ENCODE measurements at places on chromosomes 2 and 18.

DNA sequence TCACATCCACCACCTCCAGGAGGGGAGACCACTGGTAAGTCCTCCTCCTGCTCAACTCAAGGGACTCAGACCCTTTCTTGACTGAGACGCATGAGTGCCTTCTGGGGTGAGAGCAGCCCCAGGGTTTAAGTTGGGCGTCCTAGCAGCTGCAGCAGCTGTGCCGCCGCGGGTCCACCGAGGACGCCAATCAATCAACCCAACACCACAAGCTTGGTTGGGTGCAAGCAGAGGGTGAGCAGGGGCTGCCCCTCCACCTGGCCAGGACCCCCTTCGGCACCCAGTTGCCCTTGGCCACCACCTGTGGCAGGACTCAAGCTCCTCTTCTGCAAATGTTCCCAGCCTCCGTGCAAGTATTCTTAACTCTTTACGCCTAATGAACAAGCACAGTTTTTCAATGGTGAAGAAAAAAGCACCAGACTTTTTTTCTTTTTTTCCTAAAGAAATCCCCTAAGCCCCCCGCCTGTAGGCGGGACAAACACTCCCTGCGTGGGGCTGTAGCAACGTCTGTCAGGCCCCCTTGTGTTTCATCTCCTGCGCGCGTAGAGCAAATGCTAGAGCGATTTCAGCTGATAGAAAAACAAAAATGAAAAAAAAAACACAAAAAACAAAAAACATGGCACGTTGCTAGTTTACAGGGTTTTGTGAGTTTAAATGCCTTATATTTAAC, 197.1 kb downstream of the LOXHD1 start:
- no peak for DNase-seq

GRCh38 chr2:85828725-85829124, 60.1 kb downstream of the ST3GAL5 start:
- DNase-seq: no peak

DNA sequence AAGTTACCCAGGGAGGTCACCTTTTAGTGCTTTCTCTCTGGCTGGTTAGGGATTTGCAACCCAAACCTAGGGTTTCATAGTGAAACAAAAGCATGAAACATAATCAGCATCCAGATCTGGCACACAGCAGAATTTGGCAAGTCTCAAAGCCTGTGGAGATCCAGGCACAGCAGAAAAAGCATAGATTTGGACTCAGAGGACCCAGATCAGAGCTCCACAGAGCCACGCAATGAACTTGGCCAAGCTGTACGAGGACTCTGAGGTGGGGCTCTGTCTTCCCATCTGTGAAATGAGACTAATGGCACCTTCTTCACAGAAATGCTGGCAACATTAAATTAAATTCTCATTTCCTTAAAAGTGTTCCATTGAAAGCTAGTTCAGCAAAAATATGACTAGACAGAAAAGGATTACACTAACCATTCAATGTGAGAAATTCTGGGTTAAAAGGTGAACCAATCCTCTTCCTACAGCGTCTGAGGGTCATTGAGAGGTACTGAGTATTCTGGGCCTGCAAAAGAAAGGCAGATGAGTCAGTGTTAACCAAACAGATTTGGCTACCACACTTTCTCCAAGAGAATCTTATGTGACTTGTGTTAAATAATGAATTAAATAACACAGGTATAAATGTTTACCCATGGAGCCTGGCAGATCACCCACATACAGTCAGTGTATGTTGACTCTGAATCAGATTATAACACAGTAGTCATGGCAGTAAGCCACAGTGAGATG, 266.3 kb downstream of the MREG start:
- DNase-seq: no peak

GRCh38 chr2:69154106-69154505, 141.1 kb downstream of the ANTXR1 start:
- no peak for DNase-seq

- DNase-seq: no peak
These were observed 145.2 kb upstream of the MMADHC start for GRCh38 chr2:149732730-149733290.

- no peak for DNase-seq
These were observed 167.5 kb downstream of the AGAP1 start for GRCh38 chr2:235661167-235661937.

GRCh38 chr2:59919579-59919978, 633.9 kb downstream of the BCL11A start:
- DNase-seq: no peak

DNA sequence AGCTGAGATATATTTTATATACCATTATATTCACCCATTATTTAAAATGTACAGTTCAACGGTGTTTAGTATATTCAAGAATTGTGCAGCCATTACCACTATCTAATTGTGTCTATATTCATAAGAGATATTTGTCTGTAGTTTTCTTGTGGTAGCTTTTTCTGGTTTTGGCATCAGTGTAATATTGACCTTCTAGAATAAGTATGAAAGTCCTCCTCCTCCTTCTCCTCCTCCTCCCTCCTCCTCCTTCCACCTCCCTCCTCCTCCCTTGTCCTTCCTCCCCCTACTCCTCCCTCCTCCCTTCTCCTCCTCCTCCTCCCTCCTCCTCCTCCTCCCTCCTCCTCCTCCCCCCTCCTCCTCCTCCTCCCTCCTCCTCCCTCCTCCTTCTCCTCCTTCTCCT, 72.0 kb downstream of the MERTK start:
- no peak for DNase-seq

GRCh38 chr18:62883937-62884735, 168.8 kb downstream of the PHLPP1 start:
- DNase-seq: no peak

DNA sequence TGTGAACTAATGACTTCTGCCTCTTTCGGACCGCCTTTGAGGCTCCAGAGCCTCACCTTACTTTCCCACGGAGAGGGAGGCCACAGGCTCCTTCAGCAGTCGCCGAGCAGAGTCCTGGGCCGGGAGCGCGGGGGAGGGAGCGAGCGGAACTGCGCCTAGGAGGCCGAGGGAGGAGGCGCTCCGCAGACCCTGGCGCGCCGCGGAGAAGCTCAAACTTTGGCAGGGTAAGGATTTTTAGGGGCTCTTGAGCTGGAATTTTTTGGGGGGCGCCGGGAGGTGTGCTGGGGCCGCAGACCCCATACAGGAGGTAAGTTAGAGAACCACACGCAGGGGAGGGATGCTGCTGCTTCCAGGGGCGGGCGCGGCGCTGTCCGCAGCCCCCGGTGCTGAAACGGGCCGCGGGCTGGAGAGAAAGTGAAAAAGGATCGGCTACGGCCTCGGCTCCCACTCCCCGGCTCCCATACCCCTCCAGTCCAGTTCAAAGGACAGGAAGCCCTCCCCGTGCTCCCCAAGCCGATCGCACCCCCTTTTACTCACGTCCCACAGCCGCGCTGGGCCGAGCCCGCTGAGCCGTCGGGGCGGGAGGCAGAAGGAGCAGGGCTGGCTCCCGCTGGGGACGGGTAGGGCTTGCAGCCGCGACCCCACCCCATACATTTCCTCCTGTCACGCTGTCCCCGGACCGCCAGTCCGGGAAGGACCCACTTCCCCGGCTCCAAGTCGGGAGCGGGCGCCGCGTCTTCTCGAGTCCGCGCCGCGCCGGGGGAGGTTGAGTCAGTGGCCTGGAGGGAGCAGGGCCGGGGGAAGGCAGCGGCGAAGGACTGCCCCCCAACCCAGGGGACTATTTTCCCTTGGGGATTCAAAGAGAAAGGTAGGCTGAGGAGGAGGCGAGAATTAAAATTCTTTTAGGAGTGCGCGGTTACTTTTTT, at the start of gene CNGA3:
CNGA3 (plus strand) TSS at position 146 of the 926 bp plus-strand sequence. CDS start 23,520 bp downstream, outside the sequence.
- DNase-seq: peak; percentile 45

- DNase-seq: no peak
These were observed 135.5 kb downstream of the MYO3B start for GRCh38 chr2:170313347-170313991.

GRCh38 chr2:205613970-205614559, 68.2 kb upstream of the NRP2 start:
- no peak for DNase-seq

- DNase-seq: no peak
These were observed 99.0 kb downstream of the FAM124B start for GRCh38 chr2:224302952-224303351.

DNA sequence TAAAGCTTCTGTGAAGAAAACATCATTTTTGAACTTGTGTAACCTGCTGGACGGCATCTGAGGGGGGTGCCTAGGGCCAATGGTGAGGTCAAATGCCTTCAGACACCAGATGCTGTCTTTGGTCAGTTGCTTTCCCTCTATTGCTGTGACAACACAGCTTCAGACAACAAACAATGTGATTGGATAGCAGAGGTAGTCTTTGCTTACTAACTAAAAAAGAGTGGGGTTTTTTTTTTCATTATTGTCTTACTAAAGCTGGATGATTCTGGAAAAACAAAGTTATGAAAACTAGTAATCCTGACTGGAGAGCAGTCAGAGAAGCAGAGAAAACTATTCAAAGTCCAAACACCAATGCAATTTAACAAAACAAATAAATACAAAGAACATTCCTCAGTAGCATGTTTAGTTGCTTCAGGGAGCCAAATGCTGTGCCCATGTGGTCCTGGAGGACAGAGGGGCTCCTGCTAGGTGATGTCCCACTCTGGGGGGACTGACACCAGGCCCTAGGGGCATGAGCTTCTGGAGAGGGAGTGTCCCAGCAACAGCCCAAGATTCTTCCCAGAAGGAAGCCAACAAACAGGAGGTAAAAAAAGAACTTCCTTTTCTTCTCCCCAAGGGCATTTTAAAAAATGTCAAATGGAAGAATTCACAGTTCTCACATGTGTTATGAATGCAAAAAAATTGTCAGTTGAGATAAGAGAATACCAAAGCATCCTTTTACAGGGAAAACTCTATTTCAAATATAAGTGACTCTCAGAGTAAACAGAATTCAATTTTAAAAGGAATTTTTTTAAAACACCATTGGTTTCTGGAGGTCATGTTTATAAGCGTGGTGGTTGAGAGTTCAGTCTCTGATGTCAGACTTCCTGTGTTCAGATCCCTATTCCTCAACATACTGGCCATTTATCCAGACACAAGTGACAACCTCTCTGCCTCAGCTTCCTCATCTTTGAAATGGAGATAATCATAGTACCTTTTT, 181.1 kb upstream of the PGAP1 start:
- no peak for DNase-seq

DNA sequence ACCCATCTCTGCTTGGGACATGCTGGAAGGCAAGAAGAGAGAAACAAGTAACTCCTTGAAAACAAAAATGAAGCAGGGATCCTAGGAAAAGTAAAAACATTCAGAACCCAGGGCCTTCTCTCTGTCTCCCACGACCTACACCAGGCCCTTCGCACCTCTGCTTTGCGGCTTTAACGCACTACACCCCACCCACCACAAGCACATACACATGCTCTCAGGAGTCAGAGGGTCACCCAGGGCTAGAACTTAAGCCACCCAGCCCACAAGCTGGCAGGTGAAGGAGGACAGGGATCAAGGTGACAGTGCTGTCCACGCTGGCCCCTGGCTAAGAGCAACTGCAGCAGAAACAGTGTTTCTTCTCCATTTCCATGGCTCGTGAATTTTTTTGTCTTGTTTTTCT, 72.2 kb downstream of the BCL11A start:
- DNase-seq: no peak

DNA sequence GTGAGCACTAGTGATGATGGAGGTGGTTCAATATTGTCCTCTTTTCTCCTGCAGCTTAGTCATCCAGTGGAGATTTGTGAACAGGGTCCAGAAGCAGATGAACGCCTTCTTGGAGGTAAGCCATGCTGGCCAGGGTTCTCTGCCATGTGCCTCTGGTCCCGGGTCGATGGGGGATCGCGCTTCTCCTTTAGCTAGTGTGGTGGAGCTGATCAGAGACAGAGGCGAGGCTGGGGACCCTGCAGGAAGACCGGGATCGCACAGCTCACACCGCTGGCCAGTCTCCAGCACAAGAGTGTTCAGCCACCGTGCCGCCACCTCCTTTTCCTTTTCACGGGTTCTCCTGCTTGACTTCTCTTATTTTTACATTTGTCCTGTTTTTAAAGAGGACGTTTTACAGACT, 243.4 kb downstream of the ALPK2 start:
- DNase-seq: no peak

- DNase-seq: no peak
These were observed 598.9 kb upstream of the LINC00305 start for GRCh38 chr18:64747803-64748202.
